ENCODE measurements at places on chromosomes 7 and 10.

- peak; percentile 67 for DNase-seq
Measured at GRCh38 chr7:44533301-44534055, 7.7 kb downstream of the NPC1L1 start.

DNA sequence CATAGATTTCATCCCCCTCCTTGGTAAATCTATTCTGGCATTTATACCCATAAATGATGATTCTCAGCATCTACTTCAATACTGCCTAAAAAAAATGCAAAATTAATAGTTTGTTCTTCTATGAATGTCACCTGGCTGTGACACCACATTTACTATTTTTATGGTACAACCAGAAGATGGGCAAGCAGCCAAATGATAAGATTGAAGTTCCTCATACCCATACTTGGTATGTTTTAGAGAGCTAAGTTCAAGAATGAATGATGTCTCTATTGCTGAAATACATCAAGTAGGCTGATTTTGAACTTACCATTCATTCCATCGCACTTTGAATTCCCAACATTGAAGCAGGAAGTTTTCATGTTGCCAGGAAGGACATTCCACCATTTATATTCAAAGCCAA lies 134.2 kb downstream of the ELAPOR2 start:
- DNase-seq, result no peak

- peak; percentile 90 for DNase-seq
Measured at GRCh38 chr7:149126662-149127266, 640 bp upstream of the ZNF425 start.

- DNase-seq, result no peak
Measured at GRCh38 chr7:146641491-146641890, 524.9 kb downstream of the CNTNAP2 start.

GRCh38 chr7:14380881-14381280 lies 391.4 kb upstream of the ETV1 start:
- no peak for DNase-seq

DNA sequence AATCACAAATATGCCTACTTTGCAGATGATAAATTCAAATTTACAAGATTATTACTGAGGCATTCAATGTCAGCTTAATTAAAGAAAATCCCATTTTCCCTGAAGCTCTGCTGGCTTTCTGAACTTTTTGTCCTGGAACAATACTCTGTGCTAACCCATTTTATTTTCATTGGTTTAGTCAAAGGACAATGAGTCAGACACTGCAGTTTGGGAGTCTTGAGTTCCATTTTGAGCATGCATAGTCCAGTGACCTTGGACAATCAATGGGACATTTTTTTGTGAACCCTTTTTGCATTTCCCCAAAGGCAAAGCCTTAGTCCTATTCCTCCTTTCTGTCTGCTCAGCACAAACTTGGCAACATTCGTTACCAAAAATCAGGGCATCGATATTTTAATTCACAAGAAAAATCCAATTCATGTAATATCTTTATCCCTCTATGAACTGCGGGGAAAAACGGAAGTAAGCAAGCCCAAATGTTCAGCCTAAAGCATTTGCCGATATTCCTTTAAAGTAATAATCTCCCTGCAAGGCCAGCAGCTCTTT lies 339.8 kb downstream of the RNLS start:
- DNase-seq, result no peak

DNA sequence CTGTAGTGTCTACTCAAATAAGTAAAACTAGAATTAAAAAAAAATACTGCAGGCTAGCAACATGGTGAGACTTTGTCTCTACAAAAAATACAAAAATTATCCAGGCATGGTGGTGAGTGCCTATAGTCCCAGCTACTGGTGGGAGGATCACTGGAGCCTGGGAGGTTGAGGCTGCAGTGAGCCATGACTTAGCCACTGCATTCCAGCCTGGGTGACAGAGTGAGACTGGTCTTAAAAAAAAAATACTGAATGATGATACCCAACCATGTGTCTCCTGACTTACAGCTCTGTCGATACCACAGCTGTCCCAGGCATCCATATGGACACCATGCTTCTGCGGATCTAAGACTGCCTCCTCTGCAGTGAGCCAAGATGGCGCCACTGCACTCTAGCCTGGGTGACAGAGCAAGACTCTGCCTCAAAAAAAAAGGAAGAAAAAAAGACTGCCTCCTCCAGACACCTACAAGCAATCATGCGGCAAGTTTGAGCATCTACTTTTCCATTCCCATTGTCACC lies 7.9 kb upstream of the FRAT1 start:
- DNase-seq, result no peak

GRCh38 chr7:131504157-131504899 lies 52.1 kb downstream of the PODXL start:
- no peak for DNase-seq

DNA sequence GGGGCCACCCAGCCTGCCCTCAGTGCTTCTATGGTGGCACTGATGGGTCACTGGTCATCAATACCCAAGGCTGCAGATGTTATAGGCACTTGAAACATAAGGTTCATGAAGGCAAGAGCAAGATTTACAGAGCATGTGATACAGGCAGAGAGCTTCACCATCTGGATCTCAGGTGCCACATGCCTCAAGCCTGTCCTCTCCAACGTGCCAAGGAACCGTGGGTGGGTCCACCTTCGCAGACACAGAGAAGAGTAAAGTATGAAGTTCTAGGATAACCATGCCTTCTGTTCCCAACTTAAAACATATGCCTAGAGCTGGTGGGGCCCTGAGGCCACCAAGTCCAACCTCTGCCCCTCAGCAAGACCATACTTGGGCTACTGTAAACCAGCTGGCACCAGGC lies 26.7 kb upstream of the CDH23 start:
- DNase-seq, result no peak

DNA sequence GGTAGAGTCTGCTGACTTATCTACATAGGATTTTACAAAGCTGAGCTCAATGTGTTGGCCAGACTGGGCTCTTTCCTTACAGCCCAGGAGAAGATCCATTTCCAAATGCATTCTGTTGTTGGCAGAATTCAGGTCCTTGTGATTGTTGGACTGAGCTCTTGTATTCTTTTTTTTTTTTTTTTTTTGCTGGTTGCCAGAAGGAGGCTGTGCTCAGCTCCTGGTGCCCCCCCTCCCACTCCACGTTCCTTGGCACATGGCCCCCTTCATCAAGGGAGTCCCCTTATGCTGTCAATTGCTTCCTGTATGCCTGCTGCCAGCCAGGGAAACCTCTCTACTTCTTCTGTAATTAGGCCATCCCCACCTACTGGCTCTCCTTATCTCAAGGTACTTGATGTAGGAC lies 518.1 kb upstream of the AKR1E2 start:
- no peak for DNase-seq

GRCh38 chr10:58651040-58651439 lies 138.4 kb downstream of the BICC1 start:
- no peak for DNase-seq

- no peak for DNase-seq
Measured at GRCh38 chr10:112343056-112343806, 30.7 kb upstream of the ACSL5 start.

DNA sequence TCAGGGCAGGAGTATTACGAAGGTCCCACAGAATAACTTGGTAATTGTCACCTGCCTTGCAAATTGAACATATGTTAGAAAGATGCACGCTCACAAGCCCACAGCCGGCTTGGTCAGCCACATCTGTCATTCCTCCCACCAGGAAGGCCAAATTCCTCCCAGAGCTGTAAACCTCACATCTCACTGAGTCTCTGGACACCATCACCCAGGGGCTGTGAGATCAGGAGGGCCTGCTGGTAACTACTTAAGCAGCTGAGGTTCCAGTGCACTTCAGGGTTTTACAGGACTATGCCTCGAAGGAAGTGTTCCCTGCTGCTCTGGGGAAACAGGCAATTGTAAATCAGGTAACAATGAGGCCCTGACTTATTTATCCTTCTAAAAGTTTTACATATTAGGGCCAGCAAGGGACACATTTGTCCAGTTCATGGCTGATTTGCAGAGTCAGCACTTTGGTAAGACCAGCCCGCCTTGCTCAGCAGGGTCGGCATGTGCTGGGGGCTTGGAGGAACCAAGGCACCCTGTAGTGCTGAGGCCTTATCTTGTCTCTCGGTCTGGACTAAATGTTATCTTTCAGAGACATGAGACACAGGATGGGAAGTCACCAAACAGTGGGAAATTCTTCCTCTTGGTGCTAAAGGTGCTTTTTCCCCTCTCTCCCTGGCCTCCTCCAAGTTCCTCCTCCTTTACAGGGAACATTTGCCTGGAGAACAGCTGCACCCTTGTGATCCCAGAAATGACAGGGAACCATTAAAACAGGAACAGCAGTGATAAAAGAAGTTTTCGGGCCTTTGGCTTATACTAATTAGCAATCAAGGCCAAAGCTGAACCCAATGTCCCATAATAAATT lies 34.3 kb downstream of the PYROXD2 start:
- DNase-seq, result no peak

DNA sequence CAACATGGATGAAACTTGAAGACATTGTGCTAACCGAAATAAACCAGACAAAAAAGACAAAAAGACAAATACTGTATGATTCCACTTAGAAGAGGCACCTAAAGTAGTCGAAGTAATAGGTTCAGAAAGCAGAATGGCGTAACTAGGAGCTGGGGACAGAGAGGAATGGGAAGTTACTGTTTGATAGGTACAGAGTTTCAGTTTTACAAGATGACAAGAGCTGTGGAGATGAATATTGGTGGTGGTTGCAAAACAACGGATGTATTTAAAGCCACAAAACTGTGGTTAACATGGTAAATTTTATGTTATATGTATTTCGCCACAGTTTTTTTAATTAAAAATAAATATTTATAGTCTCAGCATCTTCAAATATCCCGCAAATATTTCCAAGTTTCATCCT lies 64.1 kb upstream of the DIP2C start:
- no peak for DNase-seq

- DNase-seq, result no peak
Measured at GRCh38 chr7:138903186-138903820, 77.9 kb downstream of the KIAA1549 start.

- no peak for DNase-seq
Measured at GRCh38 chr7:1248143-1248915, 15.7 kb downstream of the UNCX start.

DNA sequence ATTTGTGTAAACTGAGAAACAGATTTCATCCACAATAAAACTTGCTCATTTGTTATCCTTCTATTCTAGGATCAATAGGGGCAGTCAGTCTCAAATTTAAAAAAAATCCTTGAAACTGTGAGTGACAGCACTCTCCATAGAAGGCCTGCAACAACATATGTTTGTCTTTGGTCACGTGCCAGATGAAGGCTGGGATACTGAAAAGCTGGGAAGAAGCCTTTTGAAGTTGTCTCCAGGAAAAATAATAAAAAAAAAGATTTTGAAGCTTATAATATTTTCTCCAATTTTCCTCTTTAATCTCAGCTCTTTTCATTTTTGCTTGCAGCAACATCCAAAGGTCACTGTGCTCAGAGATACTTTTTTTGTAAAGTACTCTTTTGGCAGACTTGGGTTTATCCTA lies 128.6 kb upstream of the SLC26A5 start:
- DNase-seq, result no peak

- DNase-seq, result no peak
Measured at GRCh38 chr7:77687747-77688144, 8.5 kb upstream of the RSBN1L start.

- DNase-seq, result no peak
Measured at GRCh38 chr7:52431082-52431815, 604.2 kb upstream of the POM121L12 start.

All from lower leg skin (tissue), 4 donors.